ENCODE measurements at places on chromosomes 6 and 20.

DNA sequence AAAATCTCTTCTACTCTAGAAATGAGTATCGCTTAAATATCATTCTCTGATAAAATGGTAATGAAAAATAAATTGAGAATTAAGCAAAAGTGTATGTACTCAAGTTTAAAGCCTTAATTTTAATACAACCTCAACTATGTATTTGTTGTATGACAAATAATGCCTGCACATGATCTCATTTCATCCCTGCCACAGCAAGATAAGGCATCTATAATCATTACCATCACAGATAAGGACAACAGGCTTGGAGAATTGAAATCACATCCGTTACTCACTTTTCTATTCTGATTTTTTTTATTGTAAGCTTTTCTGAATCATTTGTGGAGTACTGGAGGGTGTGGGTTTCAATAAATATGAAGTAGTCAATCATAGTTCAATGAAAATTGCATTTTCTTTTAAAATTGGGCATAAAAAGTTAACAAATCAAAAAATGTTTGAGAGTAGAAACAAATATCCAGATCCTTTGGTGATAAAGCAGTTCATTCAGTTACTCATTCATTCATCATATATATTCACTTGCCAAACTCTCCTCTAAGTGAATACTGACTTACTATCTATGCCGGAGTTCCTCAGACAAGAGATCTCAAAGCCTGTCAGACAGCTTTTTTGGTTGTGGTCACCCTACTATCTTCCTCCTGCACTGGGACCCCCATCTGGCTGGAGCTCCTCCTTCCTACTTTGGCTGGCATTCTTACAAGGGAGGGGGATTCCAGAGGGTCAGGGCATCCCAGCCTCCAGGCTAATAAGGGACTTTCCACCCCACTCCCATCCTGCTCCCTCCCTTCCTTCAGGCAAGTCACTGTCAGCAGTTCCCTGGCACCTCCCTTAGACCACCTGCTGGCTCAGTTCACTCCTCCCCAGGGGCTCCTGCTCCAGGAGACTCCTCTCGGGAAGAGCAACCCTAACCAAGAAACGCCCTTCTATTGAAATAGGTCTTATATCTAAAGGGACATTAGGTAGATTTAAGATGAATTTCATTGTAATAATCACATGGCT, 118.6 kb downstream of the OGFRL1 start:
- no peak for DNase-seq

DNA sequence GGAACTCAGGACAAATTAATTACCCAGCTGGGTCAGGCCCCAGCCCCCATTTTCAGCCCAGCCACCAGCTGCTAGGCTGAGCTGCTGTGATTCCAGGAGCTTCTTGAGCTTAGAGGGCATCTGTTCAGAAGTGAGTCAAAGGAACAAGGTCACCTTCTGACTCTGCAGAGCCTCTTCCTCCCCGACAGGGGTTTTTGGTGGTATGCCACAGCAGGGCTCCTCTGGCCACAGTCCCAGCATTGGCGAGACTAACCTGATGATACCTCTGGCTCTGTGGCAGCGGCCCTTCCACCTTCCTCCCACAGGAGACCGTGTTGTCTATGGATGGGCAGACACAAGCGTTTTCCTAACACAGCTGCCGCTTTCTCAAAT, 39.7 kb downstream of the ZC3H12D start:
- no peak for DNase-seq

- DNase-seq: no peak
These were observed 69.0 kb upstream of the CCN2 start for GRCh38 chr6:132020138-132020581.

GRCh38 chr20:48831718-48832404, 4.1 kb upstream of the PREX1 start:
- no peak for DNase-seq

- no peak for DNase-seq
These were observed 510.8 kb downstream of the PTPRT start for GRCh38 chr20:42678895-42679294.

- DNase-seq: no peak
These were observed 90.1 kb upstream of the FKBP1C start for GRCh38 chr6:63121166-63121565.

- DNase-seq: no peak
These were observed 115.9 kb downstream of the QKI start for GRCh38 chr6:163530406-163530805.

GRCh38 chr6:114170958-114171387, 171.8 kb downstream of the HS3ST5 start:
- no peak for DNase-seq

GRCh38 chr20:25178563-25179438, 16.7 kb upstream of the ENTPD6 start:
- peak; percentile 5 for DNase-seq

DNA sequence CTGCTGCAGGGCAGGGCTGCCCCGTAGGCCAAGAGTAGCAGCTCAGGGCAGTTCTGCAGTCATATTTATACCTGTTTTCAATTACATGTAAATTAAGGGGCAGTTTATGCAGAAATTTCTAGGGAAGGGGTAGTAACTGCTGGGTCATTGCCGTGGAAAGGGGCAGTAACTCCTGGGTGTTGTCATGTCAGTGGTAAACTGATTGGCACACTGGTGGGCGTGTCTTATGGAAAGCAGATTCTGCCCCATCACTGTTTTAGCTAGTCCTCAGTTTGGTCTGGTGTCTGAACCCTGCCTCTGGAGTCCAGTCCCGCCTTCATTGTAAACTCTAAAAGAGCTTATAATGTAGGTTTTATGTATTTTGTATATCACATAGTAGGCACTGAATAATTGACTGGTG, 22.1 kb downstream of the MAP3K4 start:
- no peak for DNase-seq

DNA sequence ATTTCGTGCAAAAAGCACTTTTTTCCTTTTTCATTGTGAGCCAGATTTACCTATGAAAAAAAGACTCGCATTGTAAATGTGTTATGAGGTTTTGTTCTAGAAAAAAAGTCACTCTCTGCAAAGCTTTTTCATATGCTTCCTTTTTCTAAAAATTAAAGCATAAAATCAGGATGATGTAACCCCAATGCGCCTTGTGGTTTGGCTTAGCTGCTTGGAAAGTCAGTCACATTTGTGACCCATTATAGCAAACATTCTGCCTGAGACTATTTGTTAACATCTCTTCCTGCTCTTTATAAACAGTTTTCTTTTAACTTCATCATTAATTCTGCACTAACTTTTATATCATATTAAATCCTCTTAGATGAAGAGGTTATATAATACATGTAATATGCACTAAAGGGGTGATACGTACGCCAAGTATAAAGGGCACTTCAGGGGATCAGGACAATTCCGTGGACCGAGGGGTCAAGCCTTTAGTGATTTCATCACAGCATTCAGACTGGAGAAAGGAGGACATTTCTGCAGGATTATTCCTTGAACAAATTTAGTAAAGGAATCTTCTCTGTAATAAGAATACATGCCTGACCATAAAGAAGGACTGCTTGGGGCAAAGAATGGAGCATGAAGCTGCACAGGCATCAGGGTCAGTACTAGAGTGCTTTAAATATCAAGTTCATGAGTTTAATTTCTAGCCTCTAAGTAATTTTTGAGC, 48.1 kb upstream of the SMLR1 start:
- no peak for DNase-seq

- no peak for DNase-seq
These were observed 924.1 kb downstream of the EPHA7 start for GRCh38 chr6:92495242-92495641.

GRCh38 chr6:53929041-53929820, 134.4 kb downstream of the LRRC1 start:
- no peak for DNase-seq

- no peak for DNase-seq
These were observed 14.5 kb downstream of the CD109 start for GRCh38 chr6:73710470-73710869.

GRCh38 chr6:85010865-85011264, 246.5 kb upstream of the TBX18 start:
- DNase-seq: no peak

GRCh38 chr6:30231067-30231466, 17.9 kb upstream of the TRIM26 start:
- DNase-seq: no peak

DNA sequence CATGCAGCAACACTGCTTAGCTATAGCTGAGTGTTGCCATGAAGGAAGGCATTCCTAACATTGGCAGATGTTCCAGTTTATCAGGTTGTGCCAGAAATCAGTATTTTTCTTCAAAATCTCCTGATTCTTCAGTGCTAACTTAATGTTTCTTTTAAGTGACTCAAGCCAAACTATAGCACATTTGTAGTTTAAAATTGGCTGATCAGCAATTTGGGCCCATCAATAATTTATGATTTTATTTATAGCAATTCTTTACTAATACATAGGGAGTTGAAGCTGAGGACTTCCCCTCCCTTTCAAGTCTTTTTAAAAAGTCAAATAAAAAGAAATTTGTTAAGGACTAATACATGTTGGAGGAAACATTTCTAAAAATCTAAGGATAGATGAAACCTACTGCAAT, 383.8 kb upstream of the KHDRBS2 start:
- no peak for DNase-seq

- no peak for DNase-seq
These were observed 102.4 kb downstream of the F13A1 start for GRCh38 chr6:6217855-6218758.

DNA sequence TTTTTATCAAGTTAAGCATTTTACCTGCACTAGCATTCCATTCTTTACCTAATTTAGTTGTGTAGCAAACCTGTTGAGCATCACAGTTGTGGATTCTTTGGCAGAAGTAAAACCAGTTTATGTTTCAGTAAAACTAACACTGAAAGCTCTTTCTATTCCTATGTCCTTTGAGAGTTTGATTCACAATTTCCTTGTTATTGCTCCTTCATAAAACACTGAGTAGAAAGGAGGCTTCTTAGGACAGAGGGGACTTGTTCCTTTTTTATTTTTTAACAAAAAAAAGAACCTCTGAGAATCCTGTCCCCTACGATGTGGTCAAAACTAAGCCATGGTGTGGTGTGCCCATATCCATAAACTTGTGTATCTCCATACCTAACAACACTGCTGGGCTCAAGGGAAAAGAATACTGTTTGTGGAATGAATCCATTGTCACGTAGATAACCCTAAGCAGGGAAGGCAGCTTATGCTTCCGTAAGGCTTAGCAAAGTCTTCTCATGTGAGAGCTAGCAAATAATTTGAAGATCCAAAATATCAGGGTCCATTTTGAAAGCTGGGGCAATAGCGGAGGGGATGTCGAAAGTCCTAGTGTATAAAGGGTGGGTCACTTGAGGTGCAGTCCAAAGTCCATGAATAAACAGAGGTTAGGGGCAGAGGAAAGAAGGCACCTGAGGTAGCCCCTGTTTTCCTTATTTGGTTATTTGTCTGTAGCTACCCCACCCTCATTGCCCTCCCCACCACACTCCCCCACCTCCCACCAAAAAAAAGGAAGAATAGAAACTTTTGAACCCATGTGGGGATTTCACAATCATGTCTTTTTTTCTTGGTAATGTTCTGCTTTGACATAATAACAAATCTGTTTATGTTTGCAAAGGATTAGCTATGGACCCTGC, 71.0 kb downstream of the PLAGL1 start:
- no peak for DNase-seq

DNA sequence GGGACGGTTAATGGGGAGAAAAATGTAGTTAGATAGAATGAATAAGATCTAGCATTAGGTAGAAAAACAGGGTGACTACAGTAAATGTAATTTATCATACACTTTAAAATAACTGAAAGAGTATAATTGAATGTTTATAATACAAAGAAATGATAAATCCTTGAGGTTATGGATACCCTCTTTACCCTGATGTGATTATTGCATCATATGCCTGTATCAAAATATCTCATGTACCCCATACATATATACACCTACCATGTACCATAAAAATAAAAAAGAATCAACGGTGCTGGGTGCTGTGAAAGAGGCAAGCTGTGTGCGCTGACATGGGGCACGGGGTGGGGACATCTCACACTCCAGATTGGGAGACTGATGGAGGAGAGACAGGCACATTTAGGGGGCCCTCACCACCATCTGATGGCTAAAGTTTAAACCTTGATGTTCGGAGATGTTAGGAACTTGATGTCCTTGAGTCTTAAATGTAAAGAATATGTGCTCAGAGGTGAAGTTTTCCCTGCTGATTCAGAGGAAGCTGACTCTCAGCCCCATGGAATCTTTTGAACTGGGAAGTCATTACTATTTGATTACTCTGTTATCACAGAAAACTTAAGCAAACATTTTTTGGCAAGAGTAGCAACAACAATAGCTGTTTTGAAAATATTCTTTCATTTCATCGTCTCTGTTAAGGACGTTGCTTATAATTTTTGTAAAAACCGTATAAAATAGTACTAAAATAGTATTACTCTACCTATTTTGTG, 26.4 kb upstream of the RFPL4B start:
- DNase-seq: no peak

GRCh38 chr20:56974499-56975250, 291.8 kb downstream of the BMP7 start:
- peak; percentile 38 for DNase-seq

DNA sequence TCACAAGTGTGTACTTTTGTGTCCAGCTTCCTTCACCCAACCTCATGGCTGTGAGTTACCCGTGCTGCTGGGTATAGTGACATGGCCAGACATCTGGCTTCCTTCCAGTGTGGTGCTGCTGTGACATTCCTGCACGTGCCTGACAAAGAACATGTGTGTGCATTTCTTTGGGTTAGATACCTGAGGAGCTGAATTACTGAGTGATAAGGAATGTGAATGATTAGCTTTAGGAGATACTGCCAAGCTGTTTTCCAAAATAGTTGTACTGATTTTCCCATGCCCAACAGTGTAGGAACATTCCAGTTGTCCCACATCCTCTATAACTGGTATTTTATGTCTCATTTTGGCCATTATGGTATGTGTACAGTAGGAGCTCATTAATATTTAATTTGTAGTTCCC, 132.5 kb downstream of the PREX1 start:
- no peak for DNase-seq

DNA sequence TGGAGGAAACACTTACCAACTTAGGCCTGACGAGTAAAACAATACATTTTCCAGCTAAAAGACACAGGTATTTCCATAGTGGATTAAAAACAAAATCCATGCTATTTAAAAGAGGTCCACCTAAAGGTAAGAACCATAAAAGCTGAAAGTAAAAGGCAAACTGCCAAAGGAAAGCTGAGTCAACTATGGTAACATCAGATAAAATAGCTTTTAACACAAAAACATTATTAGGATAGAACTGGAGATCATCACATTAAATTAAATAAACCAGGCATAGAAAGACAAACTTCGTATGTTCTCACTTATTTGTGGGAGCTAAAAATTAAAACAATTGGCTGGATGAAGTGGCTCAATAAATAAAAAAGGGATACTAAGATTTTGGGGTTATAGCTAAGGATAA, 166.8 kb upstream of the SLC22A16 start:
- DNase-seq: no peak

DNA sequence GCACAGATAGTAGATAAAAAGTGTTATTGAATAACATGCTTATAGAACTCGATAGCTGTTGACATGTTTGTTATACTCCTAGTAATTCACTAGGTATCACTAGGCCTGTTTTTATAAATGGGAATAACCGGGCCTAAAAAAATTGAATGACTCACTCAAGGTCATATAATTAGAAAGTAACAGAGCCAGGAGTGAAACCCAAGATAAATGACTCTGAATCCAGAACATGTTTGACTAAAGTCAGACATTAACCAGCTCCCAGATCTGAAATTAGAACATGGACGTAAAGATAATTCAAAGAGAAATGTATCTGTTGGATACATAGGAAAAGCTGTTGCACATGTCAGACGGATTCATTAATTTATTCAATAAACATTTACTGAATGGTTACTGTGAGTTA, 26.9 kb downstream of the RGS17 start:
- no peak for DNase-seq

- no peak for DNase-seq
These were observed 181.3 kb upstream of the KCNG1 start for GRCh38 chr20:51204051-51204715.

GRCh38 chr6:155498370-155498769, 42.7 kb upstream of the NOX3 start:
- DNase-seq: no peak
